ENCODE measurements at places on chromosomes 6 and 20.

GRCh38 chr6:30766461-30767157 is 22.3 kb upstream of the IER3 start:
- no peak for DNase-seq

DNA sequence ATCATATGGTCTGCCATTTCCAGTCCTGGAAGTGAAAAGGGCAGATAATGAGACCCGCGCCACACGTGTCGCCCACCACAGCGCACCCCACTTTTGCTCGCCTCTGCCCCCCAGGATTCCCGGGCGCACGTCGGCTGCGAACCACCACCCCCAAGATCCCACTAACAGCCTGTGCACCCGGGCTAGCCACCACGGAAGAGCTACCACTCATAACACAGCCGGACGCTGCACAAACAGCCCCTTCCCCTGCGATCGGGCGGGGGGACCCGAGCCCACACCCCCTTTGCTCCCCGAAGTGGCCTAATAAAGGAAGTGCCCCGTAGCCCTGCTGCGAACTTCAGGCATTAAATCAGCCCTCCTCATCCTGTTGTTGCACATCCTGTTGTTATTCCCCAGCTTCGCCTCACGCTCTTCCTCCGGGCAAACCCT is 506 bp downstream of the CITED2 start:
- no peak for DNase-seq

- no peak for DNase-seq
Measured at GRCh38 chr6:148857798-148858390, 111.1 kb downstream of the UST start.

DNA sequence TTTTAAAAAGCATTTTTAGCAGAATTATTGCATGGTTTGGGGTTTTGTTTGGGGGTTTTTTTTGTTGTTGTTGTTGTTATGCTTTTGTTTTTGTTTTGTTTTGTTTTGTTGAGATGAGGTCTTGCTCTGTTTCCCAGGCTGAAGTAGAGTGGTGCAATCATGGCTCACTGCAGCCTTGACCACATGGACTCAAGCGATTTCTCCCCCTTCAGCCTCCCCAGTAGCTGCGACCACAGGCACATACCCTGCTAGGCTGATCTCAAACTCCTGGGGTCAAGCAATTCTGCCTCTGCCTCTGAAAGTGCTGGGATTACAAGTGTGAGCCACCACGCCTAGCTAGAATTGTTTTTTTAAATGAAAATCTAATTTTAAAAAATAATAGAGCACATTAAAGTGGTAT is 35.7 kb downstream of the UBR2 start:
- DNase-seq = no peak

DNA sequence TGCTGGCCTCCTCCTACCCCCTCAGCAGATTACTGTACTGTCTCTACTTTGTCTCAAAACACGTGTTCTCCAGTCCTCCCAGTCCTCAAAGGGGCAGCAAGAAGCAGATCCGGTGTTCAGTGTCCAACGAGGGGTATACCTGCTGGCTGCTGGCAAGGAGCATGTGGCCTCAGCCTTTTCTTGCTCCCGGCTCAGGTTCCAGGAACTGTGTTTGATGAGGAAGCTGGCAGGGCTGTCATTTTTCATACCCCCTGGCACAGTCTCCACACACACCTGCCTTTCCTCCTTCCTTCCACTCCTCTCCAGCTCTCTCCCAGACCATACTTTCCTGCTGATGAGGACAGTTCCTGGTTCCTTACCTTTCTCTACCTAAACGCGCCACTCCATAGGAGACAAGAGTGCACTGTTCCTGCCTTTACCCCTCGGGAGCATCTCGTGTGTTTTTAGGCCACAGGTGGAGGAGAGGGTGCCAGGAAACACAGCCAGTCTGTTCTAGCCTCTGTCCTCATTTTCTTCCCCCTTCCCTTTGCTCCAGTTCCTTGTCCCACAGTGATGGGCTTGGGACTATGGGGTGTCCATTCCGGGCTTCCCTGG is 77.2 kb downstream of the SSR1 start:
- DNase-seq = peak; percentile 8

GRCh38 chr6:110201151-110201884 is 21.1 kb downstream of the CDC40 start:
- no peak for DNase-seq

- DNase-seq = no peak
Measured at GRCh38 chr6:5135788-5136376, 50.7 kb downstream of the PPP1R3G start.

- no peak for DNase-seq
Measured at GRCh38 chr20:32564921-32565734, 20.0 kb downstream of the NOL4L start.

- DNase-seq = peak; percentile 56
Measured at GRCh38 chr20:50982363-50982762, 23.7 kb downstream of the MOCS3 start.

DNA sequence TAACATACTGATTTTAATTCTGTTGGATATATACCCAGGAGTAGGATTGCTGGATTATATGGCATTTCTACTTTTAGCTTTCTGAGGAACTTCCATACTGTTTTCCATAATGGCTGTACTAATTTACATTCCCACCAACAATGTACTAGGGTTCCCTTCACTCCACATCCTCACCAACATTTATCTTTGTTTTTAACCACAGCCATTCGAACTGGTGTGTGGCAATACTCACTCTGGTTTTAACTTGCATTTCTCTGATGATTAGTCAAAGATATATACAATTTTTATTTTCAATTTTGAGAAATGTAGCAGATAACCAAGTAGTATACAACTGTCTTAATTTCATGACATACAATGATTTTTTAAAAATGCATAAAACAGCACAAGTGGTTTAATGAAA is 30.3 kb upstream of the ADGRG6 start:
- DNase-seq = no peak

- DNase-seq = no peak
Measured at GRCh38 chr6:148193063-148193680, 149.5 kb upstream of the SASH1 start.

DNA sequence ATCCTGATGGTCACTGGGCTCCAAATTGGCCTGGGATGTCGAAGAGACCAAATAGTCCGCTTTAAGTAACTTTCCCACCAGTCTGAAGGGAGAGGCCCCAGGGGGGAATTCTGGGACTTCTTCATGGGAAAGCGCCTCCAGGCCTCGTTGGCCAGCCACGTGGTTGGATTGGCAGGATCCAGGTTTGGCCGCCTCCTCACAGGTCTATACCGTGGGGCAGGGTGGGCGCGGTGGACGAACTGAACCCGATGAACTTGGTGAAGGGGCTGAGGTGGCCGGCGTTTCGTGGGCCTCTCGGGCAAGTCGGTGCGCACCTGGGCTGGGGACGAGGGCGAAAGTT is 297 bp downstream of the POM121L2 start:
- no peak for DNase-seq
